A549 treated with GW870086 at 1 μM for 4 hours (cell line): ENCODE measurements at places on chromosomes 5 and 9. TPM values are rescaled to one million over a fixed set of nuclear protein-coding genes. Genes with fewer than 3 reads are reported as not detected.

The C5orf58 gene
- total RNA-seq = not detected in 5 replicates

The PPP1R26 gene
- total RNA-seq = 14.8 to 19.9 TPM (median 19.3 TPM) in 5 replicates

The TLX3 gene
- not detected in 5 replicates for total RNA-seq

The FOXD4L3 gene
- total RNA-seq = 0.11 to 0.12 TPM in 2 of 5 replicates, not detected in the others

The MEF2C gene
- 0.02 to 0.09 TPM in 2 of 5 replicates, not detected in the others for total RNA-seq

The HTR4 gene
- not detected in 5 replicates for total RNA-seq

The DOK3 gene
- total RNA-seq = 2.4 to 5.6 TPM (median 4.3 TPM) in 5 replicates

The NEUROG1 gene
- not detected in 5 replicates for total RNA-seq

The ZFP37 gene
- total RNA-seq = 1.3 to 2.5 TPM (median 2.0 TPM) in 5 replicates

The SOX30 gene
- 0.07 to 0.10 TPM in 2 of 5 replicates, not detected in the others for total RNA-seq

The LCN9 gene
- total RNA-seq = not detected in 5 replicates

The HMCN2 gene
- 0.05 to 0.08 TPM (median 0.06 TPM) in 5 replicates for total RNA-seq

The CENPP gene
- 5.6 to 8.5 TPM (median 7.2 TPM) in 5 replicates for total RNA-seq

The DNAJB5 gene
- total RNA-seq = 7.7 to 9.8 TPM (median 9.6 TPM) in 5 replicates

The CTXN3 gene
- total RNA-seq = not detected in 5 replicates

The CCDC69 gene
- 1.5 to 2.0 TPM (median 1.9 TPM) in 5 replicates for total RNA-seq

The F2R gene
- total RNA-seq = 34.6 to 60.1 TPM (median 53.8 TPM) in 5 replicates

The GMCL2 gene
- total RNA-seq = not detected in 5 replicates

The IRX4 gene
- total RNA-seq = 0.25 to 0.53 TPM (median 0.45 TPM) in 5 replicates

The CREBRF gene
- total RNA-seq = 1.2 to 2.9 TPM (median 2.3 TPM) in 5 replicates

The ACTBL2 gene
- 0.05 to 0.11 TPM (median 0.07 TPM) in 3 of 5 replicates, not detected in the others for total RNA-seq

The NRARP gene
- 1.9 to 4.6 TPM (median 4.1 TPM) in 5 replicates for total RNA-seq

The CKMT2 gene
- not detected in 5 replicates for total RNA-seq

The ZBTB26 gene
- 1.1 to 2.4 TPM (median 2.0 TPM) in 5 replicates for total RNA-seq
